MCF 10A (cell line): ENCODE measurements at places on chromosomes 11 and 22. TPM values are rescaled to one million over a fixed set of nuclear protein-coding genes. Genes with fewer than 3 reads are reported as not detected.

GRCh38 chr11:5383576-5383975 is at the start of gene OR51M1:
OR51M1 (plus strand) TSS chr11:5383812; CDS start chr11:5389399, 5,587 bp downstream.
- H3K27me3 ChIP-seq: peaks cover 23% of the 10 kb centered on the region
- no peaks in the 10 kb centered on the region for H3K36me3 ChIP-seq
- H3K4me3 ChIP-seq: no peak within 1 kb of the TSS

DNA sequence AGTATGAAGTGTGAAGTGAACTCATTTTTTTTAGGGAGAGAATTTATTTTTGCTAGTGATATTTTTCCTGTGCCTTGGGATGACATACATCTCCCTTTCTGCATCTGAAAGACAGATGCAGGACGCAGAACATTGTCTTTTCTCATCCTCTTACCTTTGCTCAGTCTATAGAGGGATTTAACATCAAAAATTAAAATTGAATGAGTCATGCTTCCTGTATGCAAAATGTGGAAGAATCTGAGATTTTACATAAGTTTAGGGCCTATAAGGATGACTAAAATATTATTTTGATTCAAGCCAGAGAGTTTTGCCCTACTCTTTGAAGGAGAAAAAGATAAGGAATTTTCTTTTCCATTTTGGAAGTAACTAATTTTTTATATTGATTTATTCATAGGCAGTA is 27.3 kb downstream of the XRCC6 start:
- H3K27ac ChIP-seq: no peak overlapping the region
- DNase-seq: no peak
- no peaks in the 10 kb centered on the region for H3K27me3 ChIP-seq
- no peak overlapping the region for H3K4me3 ChIP-seq

DNA sequence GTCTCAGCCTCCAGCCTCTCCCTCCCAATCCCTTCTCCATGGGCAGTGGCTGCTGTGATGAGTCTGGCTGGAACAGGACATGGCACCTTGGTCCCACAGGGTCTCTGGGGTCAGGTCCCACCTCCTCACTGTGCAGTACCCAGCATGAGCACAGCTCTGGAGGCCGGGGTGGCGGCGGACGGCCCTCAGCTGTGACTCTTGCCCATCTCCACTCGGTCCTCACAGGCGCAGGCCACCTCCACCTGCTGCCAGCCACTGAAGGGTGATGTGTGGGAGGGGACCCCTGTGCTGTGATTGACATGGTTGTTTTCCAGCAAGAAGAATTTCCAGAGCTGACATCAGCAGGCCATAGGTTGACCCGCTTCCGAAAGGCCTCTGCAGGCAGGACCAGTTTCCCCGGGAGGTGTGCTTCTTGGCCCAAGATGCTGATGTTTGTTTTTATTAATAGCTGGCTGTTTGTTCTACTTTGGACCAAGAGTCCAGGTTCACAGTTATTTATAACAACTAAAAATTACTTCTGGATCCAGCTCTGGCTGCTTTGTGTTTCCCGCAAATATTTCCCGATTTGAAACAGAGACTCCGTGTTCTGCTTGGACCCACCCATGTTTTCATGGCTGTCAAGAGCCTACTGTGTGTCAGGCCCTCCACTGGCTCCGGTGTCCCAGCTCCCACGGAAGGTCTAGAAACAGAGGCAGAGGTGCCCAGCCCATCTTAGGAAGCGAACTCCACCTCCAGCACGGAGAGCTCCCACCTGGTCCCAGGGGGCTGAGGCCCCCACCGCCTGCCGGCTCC is 45.7 kb downstream of the SCUBE1 start:
- H3K4me3 ChIP-seq: no peak overlapping the region
- no peak overlapping the region for H3K27ac ChIP-seq
- H3K27me3 ChIP-seq: peaks cover 34% of the 10 kb centered on the region
- DNase-seq: no peak

- DNase-seq: no peak
- H3K4me3 ChIP-seq: no peak overlapping the region
These were observed 3.3 kb downstream of the SCGB2A2 start for GRCh38 chr11:62273284-62273683.

DNA sequence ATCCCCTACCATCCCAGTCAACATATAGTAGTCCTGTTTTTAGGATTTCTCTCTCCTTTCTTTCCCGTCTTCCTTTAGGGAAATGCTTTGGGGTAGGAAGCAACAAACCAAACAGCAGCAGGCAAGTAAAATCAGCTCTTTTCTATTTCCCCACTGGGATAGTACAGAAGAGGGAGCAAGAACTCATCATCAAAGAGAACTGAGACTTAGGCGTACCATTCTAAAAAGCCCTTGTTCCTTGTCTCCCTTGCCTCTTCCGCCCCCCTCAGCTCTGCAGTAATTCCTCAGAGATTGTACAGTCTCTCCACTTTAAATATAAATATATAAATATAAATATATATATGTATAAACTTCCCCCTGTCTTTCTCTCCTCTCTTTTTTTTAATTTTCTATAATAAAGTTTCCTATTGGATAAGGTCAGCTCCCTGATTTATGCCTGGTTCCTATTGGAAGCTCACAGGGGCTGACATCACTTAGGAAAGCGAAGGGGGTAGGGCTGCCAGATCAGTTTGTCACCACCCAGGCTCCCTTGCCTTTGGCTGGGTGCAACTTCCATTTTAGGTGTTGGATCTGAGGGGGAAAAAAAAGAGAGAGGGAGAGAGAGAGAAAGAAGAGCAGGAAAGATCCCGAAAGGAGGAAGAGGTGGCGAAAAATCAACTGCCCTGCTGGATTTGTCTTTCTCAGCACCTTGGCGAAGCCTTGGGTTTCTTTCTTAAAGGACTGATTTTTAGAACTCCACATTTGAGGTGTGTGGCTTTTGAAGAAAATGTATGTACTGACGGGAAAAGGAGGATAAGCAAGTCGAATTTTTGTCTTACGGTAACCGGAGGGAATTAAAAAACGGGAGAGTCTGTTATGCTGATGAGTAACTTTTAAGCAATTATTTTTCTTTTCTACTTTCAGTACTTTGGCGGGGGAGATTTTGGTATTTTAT is at the start of gene CTNND1:
CTNND1 (plus strand) TSS at position 502 of the 934 bp plus-strand sequence. CDS start 29,677 bp downstream, outside the sequence.
- no peaks in the 10 kb centered on the region for H3K36me3 ChIP-seq
- peak within 1 kb of the TSS; percentile 96 for H3K27ac ChIP-seq
- H3K27me3 ChIP-seq: no peaks in the 10 kb centered on the region
- peaks cover 25% of the 10 kb centered on the region for H3K4me1 ChIP-seq
- H3K4me3 ChIP-seq: peak within 1 kb of the TSS; percentile 83
- peak; percentile 98 for DNase-seq

GRCh38 chr11:67030976-67031375 is 8.0 kb downstream of the SYT12 start:
- no peak for DNase-seq
- H3K4me1 ChIP-seq: peaks cover 35% of the 10 kb centered on the region
- H3K27ac ChIP-seq: no peak overlapping the region
- no peaks in the 10 kb centered on the region for H3K36me3 ChIP-seq

- H3K27ac ChIP-seq: peak overlapping the region; percentile 98
- peaks cover 26% of the 10 kb centered on the region for H3K36me3 ChIP-seq
- H3K4me1 ChIP-seq: peaks cover 16% of the 10 kb centered on the region
- DNase-seq: peak; percentile 90
- no peaks in the 10 kb centered on the region for H3K27me3 ChIP-seq
These were observed 952 bp downstream of the YAP1 start for GRCh38 chr11:102111011-102111786.

DNA sequence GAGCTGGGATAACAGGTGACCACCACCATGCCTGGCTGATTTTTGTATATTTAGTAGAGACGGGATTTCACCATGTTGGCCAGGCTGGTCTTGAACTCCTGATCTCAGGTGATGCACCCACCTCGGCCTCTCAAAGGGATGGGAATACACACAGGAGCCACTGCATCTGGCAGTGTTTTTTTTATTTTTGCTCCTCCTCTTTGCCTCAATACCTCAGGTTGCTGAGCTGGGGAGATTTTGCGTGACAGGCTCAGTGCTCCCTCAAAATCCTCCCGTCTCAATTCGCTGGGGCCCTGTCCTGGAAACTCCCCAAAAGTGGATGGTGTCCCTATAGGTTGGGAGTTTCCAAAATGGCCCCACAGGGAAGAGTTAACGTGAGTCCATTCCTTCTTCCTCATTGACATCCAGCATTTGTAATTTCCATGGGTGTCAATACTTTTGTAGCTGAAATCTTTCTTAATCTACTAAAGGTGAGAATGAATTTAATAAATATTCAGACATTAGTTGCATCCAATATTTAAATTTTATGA is 71.8 kb downstream of the GGTLC2 start:
- DNase-seq: no peak
- H3K36me3 ChIP-seq: no peaks in the 10 kb centered on the region

The TMEM191C gene
- total RNA-seq: 0.75 and 1.4 TPM in 2 replicates

The SCGB1D2 gene
- not detected in 2 replicates for total RNA-seq

The SOX10 gene
- not detected in 2 replicates for total RNA-seq

The FXYD6 gene
- total RNA-seq: not detected in 2 replicates

The AIFM3 gene
- total RNA-seq: 1.1 and 1.3 TPM in 2 replicates
